Effector CD4-positive, alpha-beta T cell (primary cell): ENCODE measurements at places on chromosomes 1 and 21.

DNA sequence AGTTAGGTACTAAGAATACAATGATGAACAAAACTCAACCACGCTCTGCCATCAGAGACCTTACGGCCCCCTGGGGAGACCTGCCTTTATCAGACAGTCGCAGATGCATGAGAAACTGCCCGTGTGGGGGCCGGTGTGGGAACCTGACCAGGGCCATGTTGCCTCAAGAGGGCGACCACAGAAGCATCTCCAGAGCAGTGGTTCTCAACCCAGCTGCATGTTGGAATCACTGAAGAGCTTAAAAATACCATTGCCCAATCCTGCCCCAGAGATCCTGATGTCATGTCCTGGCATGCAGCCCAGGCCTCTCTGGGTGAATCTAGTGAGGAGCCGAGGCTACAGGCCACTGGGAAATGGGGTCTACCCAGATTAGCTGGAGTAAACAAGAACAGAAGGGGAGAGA is 108.7 kb downstream of the PRDM2 start:
- no peak for DNase-seq

- no peak for DNase-seq
These were observed 9.6 kb downstream of the CAPZA1 start for GRCh38 chr1:112629256-112629655.

DNA sequence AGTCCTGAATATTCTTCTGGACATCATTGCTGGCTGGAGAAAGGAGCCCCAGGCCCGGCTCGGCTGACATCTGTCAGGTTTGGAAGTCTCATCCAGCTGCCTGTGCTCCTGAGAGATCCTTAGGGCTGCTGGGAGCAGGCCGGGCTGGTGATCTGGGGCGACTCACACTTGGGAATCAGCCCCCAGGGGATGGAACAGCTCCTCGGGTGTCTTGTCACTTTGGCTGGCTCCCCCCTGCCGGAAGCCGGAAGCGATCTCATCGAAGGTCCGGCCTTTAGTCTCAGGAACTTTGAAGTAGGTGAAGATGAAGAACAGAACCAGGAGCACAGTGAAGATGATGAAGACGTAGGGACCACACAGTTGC is 31.8 kb downstream of the SLC2A1 start:
- DNase-seq: no peak

DNA sequence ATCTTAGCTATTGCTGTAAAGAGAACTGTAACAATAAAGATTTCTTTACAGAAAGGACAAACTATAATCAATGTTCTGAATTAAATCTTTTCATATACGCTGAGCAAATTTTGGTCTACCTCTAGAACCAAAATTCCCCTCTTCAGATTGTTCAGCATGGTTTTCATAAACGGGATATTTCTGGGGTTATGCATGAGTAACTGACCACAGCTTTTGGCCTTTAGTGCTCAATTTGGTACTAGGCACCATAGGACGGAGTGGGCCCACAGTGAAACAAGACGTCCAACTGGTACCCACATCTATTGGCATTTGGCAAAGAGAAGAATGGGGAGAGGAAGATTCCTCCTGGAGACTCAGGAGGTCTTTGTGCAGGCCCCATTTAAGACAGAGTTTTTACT is 184.5 kb downstream of the TGFBR3 start:
- DNase-seq: no peak

GRCh38 chr1:77060000-77060399 is 159.2 kb downstream of the PIGK start:
- DNase-seq: no peak
